Activated T-helper 1 cell treated with anti-CD3 and anti-CD28 coated beads, Interleukin-2, amount 50 U/mL, for 16 hours (primary cell): ENCODE measurements at places on chromosomes 12 and 14.

DNA sequence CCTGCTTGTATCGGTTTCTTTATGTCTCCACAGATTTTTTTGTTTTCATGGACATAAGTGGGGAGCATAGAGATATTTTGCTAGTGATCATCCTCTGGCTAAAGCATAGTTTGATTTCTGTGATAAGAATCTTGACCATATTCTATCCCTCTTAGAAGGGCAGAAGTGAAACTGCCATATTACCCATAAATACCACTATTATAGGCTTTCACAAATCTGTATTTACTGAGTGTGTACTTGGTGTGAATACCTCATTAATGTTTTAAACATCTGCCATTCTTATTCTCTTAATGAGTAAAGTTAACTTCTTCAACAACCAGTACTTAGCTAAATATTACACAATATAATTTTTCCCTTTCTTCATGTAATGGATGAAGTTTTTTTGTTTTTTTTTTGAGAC lies 16.1 kb downstream of the WNK1 start:
- DNase-seq = no peak

DNA sequence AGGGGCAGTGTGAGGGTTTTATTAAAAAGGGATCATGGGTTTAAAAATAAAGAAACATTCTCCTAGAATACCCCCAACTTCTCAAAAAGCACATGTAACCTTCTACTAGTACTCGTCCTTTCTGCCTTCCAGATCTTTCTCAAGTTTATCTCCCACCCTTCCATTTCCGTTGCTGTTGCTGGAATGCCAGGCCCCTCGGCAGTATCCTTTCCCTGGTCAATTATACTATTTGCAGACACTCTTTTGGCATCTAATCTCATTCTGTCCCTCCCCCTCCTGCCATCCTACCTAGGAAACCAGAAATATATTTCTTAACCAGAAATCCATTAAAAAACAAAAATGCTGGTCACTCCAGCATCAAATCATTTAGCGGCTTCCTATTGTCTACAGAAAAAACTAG lies 198.2 kb upstream of the ATP2B1 start:
- DNase-seq = no peak

DNA sequence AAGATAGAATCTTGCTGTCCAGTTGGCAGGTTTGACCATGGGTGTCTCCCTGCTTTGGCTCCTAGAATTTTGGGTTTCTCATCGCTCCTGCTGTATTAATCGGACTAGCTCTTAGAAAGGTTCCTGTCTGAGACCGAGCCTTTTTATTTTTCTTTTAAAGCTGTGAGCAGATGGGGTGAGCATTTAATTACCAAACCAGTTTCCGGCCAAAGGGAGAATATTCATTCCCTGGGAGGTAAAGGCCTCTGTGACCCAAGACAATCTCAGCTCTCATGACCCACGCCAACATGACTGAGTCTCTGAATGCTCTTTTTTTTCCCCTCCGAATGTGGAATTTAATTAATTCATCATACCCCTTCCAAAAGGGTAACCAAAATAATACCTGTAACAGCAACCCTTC lies 464.7 kb upstream of the TMEM132C start:
- no peak for DNase-seq

GRCh38 chr12:93813186-93813585 lies 136.0 kb downstream of the CRADD start:
- DNase-seq = no peak

- DNase-seq = no peak
Observed at GRCh38 chr14:59638885-59639284, 62.3 kb upstream of the CCDC175 start.

DNA sequence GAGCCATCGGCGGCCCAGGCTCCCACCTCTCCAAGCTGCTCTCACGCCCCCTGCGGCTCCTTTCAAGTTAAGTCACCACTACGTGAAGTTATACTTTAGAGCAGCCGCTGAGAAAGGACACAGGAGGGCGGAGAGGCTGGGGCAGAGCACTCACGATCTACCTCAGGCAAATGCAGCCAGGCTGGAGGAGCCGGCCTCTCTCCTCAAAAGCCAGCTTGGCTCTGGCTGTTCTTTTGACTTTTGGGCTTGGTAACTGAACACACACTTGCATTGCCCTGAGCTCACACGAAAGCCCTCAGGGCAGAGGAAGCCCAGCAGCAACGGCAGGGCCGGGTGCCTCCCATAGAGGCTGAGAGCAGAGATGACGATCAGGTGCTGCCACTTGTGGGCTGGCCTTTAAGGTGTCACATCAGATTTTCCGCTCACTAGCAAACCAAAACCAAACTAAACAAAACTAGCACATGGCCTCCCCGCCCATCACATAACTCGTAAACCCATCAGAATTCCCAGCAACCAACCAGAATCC lies 75.2 kb downstream of the PITPNM2 start:
- peak; percentile 38 for DNase-seq

- no peak for DNase-seq
Observed at GRCh38 chr14:64707661-64708060, 3.4 kb downstream of the PLEKHG3 start.

- DNase-seq = no peak
Observed at GRCh38 chr14:51487848-51488247, 163.9 kb upstream of the FRMD6 start.

DNA sequence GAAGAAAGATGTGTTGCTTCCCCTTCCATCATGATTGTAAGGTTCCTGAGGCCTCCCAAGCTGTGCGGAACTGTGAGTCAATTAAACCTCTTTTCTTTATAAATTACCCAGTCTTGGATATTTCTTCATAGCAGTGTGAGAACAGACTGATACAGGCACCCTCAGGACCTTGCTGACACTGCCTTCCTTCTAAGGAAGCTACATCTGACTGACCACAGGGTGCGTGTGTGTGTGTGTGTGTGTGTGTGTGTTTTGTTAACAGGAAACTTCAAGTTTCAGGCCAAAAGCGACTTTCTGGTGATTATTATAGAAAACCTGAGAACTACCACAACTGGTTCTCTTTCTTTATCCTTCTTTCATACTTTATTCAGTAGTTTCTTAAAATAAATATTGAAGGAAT lies 149.0 kb downstream of the CAPZA3 start:
- DNase-seq = no peak

DNA sequence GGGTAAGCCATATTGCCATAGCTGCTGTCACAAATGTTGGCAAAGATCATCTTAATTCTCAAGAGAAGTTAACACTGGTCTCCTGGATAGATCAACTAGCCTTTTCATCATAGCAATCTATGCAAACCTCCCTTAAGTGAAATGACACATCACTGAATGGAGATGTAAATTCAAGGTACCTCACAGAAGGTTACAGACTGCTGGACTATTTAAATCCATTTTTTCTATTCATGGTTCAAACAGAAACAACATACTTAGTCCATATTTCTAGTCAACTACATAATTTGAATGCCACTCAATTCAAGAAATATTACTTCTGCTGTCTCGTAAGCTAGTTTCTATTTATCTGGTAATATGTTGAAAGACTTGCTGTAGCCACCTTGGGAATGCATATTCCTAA lies 748.3 kb downstream of the C12orf50 start:
- no peak for DNase-seq

GRCh38 chr14:61385002-61385685 lies 63.8 kb downstream of the PRKCH start:
- DNase-seq = no peak

DNA sequence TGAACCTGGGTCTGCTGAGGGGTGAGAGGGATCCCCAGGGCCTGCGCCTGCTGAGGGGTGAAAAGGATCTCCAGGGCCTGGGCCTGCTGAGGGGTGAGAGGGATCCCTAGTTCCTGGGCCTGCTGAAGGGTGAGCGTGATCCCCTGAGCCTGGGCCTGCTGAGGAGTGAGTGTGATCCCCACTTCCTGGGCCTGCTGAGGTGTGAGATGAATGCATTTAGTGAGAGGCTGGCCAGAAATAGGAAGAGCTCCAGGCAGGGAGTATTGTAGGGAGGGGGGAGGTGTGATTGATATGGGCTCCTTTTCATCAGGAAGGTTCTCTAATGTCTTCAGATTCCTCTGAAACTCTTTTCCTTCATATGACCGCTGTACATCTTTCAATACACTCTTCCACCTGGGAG lies 43.0 kb downstream of the FAM186A start:
- no peak for DNase-seq

- DNase-seq = no peak
Observed at GRCh38 chr12:131903270-131904255, 9.1 kb downstream of the ULK1 start.

DNA sequence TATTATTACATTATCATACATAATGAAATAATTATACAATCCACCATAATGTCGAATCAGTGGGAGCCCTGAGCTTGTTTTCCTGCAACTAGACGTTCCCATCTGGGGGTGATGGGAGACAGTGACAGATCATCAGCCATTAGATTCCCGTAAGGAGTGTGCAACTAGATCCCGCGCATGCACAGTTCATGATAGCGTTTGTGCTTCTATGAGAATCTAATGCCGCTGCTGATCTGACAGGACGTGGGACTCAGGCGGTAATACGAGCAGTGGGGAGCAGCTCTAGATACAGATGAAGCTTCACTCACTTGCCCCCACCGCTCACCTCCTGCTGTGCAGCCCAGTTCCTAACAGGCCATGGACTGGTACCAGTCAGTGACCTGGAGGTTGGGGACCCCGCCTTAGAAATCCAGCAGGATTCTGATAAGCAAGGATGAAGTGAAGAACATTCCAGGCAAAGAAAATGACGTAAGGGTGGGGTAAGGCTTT lies 204.6 kb downstream of the ETV6 start:
- no peak for DNase-seq

DNA sequence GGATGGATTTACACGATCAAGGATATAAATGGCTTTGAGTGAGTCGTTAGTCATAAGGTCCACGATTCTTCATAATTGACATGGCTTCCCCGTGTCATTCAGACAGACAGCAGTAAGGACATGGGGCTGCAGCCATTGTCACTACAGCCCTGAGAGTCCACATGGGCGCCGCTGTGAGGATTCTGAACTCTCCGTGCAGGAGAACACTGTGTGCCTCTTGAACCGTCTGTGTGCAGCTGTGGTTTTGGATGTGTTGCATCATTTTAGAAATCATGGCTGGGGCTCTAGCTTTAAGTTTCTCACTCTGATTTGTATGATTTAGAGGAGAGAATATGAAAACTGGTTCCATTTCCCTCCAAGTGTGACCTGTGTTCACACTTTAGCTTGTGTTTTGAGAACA lies 47.2 kb downstream of the NPAS3 start:
- no peak for DNase-seq

DNA sequence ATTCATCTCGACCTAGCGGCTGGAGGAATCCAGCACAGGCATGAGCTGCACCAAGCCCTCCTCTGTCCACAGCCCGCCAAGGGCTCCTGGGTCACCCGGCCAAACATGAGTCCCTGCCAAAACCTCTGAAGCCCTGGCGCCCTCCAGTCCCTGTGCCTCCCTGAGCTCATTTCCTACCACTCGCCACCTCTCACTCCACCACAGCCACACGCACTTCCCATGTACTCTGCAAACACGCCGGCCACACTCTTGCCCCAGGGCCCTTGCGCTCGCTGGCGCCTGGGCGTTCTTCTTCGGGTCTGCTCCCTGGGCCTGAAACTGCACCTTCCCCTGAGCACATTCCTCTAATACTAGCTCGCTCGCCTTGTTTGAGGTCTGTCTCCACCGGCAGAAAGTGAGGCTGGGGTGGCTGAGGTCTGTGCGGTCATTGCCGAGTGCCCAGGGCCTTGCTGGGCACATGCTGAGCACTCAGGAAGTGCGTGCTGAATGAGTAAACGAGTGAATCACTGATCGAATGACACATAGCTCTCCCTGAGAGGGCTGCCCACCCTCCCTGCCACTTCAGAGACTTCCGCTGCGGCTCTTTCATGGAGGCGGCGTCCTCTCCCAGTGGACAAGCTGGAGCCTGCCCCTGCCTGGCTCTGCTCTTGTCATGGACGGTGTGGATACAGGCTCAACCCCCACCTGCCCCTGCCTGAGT lies 33.7 kb upstream of the DLK1 start:
- no peak for DNase-seq

DNA sequence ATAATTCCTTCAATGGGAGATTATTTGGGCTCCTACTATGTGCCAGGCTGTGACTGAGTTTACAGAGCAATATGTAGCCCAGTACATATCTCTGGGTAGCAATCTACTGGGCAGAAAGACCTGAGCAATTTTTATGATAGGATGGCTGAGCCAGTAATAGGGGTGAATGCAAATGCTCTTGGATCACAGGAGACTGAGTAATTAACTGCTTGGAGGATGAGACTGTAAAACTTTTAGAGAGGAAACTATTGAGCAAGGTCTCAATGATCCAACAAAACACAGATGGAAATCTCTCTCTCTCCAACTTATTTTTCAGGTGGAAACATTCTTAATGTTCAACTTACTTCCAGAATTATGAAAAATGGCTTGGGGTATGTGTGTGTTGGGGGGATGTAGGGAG lies 402.2 kb downstream of the AEBP2 start:
- DNase-seq = no peak

GRCh38 chr12:76422543-76423438 lies 74.6 kb upstream of the BBS10 start:
- no peak for DNase-seq

DNA sequence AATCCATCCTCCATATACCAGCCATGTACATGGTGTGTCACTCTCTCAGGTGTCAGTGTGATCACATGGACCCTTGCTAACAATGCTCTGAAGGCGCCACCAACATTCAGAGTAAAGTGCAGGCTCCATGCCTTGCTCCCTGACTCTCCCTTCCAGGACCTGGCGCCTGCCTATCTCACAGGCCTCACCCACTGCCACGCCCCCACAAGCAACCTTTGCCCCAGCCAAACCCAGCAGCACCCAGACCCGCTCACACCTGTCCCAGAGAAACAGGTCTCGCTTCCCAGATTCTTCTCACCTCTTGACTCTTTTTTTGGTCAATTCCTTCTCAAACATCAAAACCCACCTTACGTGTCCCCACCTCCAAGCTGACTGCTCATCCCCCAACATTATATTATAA lies 52.3 kb downstream of the KCNK10 start:
- DNase-seq = no peak

DNA sequence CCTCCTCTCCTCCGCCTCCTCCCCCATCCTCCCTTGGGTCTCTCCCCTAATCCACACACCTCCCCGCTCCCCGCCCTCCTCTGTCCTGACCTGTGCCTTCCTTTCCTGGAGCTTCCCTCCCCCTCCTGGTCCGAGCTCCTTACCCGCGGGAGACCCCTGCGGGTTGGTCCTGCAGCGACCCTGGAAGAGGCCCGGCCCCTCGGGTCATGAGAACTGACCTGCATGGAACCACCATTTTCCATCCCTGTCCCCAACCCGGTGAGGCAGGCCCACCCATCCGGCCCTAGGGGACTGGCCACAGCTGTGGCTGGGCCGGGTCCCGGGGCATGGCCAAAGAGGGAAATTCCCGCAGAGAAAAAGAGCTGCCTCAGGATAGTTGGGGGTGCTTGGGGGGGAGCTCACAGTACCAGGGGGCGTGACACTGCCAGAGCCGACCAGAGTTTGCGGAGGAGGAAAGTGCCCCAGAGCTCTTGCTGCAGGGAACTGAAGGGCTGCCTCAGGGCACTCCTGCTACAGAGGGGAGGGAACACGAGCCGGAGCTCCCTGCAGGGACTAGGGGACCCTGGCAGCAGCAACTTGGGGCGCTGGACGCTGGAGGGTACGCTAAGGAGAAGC lies 613 bp downstream of the ARHGEF40 start:
- DNase-seq = no peak

DNA sequence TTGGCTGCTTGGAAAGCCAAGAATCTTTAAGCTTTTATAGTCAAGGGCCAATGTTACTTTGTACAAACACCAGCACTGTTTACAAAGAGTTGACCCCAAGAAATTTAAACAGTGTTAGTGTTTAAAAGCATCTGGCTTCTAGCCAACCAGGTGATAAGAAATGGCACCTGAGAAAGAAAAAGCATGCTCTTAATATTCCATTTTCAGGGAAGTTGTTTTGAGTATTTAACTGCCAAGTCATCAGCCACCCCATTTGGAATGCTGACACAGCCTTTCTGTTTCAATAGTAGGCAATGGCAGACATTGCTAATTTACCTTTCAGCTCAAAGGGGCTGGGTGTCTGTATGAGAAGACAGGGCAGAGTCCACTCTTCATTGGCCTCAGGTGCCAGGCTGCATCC lies 3.7 kb upstream of the SLC35F4 start:
- no peak for DNase-seq
